NCI-H187 (cell line): ENCODE measurements at places on chromosomes 11 and 22.

- DNase-seq: no peak
Observed at GRCh38 chr11:26229981-26230380, 101.9 kb upstream of the ANO3 start.

- no peak for DNase-seq
Observed at GRCh38 chr11:17702876-17703275, 16.5 kb upstream of the MYOD1 start.

DNA sequence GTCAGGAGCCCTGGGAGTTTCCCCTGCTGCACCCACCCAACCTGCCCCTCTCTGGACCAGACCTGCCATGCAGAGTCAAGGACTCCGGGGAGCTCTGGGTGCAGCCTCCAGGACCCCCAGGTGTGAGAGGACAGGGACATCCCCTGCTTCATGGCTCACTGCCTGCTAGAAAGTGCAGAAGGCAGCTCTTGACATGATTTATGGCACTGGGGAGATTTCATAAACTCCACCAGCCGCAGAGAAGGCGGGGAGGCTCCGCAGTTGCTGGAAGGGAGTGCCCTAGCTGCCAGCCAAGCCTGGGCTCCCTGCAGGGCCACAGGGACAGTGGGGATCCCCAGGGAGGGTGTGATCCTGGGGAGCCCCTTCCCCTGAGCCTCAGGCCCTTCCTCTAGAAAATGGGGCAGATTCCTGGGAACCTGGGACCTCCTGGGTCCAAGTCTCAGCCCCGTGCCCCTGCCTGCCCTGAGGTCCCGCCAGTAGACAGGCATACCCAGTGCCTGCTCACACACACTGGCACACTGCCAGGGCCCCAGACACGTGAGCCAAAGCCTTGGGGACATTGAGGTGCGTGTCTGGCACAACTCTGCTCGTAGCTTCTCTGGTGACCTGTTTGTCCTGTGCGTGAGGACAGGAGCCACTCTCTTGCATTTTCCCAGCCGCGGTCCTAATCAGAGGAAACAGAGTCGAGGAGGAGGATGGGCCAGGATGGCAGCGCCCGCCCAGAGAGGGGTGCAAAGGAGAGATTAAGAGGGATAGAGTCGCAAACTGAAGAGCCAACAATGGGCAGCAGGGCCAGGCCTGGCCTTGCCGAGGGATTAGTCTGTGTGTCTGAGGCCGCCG is 13.8 kb downstream of the CABP7 start:
- DNase-seq: peak; percentile 74

DNA sequence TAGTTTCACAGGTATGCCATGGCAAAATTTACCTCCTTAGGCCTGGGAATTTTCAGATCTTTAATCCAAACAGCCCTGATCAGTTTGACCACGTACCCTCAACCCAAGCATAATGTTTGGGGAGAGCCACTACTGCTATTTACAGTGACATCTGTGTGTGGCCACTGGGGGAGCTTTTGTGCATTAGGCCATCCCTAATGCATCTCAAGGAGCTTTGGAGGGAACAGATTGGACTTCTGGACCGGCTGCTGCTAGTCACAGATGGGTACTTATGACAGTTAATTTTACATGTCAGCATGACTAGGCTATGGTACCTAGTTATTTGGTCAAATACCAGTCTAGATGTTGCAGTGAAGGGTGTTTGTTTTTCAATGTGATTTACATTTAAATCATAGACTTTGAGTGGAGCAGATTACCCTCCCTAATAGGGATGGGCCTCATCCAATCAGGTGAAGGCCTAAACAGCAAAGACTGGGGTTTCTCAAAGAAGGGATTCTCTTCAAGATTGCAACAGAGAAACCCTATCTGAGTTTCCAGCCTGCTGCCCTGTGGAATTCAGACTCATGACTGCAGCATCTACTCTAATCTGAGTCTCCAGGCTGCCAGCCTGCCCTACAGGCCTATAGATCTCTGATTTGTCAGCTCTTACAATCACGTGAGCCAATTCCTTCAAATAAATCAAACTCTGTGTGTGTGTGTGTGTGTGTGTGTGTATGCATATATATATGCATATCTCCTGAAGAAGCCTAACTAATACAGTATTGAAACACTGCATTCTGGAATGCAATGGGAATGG is 38.0 kb upstream of the GALNT18 start:
- DNase-seq: no peak

DNA sequence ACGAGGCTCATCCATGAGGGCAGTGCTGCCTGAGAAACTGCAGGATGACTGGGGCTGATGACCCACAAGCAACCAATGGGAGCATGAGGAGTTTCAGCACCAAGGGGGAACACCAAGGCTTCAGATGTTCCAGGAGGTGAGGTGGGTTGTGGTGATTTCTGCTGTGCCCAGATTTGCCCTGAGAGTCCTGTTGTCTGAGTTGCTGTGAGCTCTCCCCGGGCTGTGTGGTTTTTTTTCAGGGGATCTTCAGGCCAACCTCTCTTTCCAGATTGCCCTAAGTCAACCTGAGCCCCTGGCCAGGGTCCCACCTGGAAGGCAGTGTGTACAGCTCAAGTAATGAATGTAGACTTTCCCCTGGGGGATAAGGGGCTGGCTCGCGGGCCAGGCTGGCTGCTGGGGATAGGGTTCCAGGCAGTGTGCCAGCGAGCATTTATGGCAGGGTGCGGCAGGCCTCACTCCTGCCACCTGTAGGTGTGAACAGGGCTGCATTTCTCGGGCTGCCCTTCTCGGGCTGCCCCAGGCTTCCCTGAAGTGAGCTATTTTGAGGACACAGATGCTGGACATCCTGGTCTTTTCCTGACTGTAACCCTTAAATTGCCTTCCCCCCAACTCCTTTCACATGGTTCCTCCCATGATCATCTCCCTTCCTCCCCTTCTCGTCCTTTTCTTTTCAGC is 9.8 kb downstream of the SLC22A6 start:
- DNase-seq: peak; percentile 3
